ENCODE measurements at places on chromosomes 2 and 18.

DNA sequence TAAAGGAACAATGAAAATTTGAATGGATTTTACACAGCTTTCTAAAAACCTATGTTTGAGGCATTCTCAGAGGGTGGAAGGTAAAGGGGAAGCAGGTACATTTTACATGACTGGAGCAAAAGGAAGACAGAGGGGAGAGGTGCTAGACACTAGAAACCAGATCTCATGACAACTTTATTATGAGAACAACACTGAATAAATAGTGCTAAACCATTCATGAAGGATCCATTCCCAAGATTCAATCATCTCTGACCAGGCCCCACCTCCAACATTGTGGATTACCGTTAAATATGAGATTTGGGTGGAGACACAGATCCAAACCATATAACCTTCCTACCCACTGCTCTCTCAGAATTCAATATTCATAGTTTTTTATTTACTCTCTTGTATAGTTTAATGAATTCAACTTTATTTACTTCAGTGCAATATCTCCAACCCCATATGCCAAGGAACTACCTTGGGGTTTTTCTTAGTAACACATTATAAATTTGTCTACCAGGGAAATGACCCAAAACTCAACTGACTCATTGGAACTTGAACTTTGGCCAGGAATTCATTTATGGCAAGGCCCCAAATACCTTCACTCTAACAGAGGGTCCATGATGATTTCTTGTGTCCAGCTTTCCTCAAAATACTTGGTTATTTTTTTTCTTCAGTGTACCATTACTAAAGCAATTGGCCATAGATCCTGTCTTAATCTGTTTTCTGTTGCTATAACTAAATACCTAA lies 317.8 kb downstream of the GULP1 start:
- DNase-seq = no peak

GRCh38 chr2:167692936-167693335 lies 554.5 kb downstream of the STK39 start:
- DNase-seq = no peak

- DNase-seq = peak; percentile 43
Measured at GRCh38 chr2:30225131-30225762, 6.1 kb upstream of the LBH start.

DNA sequence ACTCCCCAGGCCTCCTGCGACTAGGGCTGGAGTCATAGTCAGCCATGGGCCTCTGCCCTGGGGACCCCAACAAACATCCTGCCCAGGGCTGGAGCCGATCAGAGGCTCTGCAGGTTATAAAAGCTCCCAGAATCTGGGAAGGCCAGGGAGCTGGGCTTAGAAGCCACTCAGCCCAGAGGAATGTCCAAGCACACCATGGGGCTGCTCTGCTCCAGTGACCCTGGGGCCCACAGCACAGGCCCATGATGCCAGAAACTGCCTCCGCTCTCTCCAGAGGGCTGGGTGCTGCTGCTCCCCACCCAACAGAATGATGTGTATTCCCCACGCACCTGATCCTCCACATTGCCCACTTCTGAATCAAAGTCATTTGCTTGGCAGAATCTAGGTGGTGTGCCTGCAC lies 88.5 kb downstream of the ARMC9 start:
- DNase-seq = no peak

GRCh38 chr18:39602131-39602530 lies 2036.5 kb upstream of the CELF4 start:
- DNase-seq = no peak

GRCh38 chr2:108627911-108628567 lies 91.2 kb upstream of the RANBP2 start:
- DNase-seq = no peak

- no peak for DNase-seq
Measured at GRCh38 chr18:59813942-59814341, 85.9 kb upstream of the PMAIP1 start.

DNA sequence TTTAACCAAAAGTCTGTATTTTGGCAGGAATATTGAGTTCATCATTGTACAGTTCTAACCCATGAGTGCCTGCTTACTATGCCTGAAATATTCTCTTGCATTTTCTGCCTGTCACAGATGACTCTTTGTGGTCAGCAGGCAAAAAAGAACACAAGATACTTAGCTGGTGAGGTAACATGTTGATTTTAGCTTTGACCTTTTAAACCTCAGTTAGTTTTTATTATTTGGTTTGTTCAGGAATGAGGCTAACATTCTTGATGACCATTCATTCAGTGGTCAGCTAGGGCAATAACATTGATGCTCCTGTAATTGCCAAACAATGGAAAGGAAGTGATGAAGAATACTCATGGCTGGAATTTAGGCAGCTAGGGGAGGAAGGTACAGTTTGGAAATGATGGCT lies 491.2 kb downstream of the PIK3C3 start:
- no peak for DNase-seq

DNA sequence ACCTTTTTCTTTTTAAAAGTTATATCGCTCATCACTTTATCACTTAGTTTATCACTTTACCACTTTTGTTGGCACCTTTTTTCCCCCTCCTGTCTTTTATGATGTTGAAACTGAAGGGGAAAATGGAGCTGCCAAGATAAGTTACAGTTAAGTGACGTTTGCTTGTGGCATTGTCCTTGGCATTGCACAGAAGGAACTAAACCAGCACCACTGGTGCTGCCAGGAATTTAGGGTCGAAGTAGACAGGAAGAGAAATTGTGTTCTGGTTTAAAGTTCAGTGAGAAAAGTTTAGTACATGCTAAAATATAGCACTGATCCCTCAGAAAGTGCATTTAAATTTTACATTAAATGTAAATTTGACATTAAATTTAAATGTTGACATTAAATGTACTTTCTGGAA lies 49.9 kb downstream of the MYO1B start:
- DNase-seq = no peak

DNA sequence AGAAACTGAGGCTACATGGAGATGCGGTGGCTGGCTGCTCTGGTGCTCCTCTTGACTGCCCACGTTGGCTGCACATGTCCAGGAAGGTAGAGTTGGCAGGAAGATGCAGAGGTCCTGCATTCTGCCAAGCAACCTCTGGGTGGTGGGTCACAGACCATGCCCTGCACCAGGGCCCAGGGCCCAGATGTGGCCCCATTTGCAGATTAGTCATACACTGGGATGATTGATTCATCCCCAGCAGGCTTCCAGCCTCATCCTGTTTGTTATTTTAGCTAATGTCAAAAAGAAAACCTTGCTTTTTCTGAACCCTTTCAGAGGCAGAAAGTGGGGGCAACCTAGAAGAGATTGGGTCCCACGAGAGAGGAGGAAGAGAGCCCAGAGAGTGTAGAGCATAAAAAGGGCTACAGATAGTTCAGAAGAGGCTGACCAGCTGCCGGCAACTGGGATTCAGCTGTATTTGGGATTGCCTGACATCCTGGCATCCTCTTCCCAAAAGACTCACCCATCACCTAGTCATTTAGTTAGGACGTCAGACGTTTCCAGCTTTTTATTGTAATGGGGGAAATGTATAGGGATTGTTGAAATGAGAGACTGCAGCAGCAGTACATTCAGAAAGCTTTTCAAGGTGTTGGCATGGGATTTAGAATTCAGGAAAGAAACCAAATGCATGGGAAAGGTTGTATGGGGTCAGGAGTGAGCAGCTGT lies 101.9 kb downstream of the CTIF start:
- no peak for DNase-seq

GRCh38 chr2:100831158-100831750 lies 11.3 kb downstream of the NPAS2 start:
- no peak for DNase-seq

GRCh38 chr18:51668101-51668500 lies 470.6 kb upstream of the MEX3C start:
- DNase-seq = no peak

GRCh38 chr2:156459720-156460119 lies 23.5 kb downstream of the GPD2 start:
- no peak for DNase-seq

GRCh38 chr18:42038936-42039335 lies 83.9 kb downstream of the PIK3C3 start:
- DNase-seq = no peak

- DNase-seq = no peak
Measured at GRCh38 chr2:1652034-1652790, 92.1 kb downstream of the PXDN start.

- DNase-seq = no peak
Measured at GRCh38 chr18:58117786-58118403, 73.9 kb downstream of the NEDD4L start.

- DNase-seq = peak; percentile 74
Measured at GRCh38 chr2:135742325-135742757, 686 bp downstream of the UBXN4 start.

DNA sequence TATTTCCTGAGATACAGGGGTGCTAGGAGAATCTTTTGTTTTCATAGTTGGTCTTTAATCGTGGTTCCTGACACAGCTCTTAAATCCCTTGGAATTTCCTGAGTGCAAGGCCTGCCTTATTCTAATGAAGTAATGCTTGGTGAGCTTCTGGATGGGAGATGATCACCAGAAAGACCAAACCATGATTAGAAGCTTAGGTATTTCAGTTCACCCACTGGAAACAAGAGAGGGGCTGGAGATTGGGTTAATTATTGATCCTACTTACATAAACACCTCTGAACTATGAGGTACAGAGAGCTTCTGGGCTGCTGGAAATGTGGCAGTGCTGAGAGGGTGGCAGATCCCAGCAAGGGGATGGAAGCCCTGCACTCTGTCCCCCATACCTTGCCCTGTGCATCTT lies 406.8 kb downstream of the THSD7B start:
- no peak for DNase-seq

GRCh38 chr2:114127372-114127771 lies 237.5 kb downstream of the ACTR3 start:
- DNase-seq = no peak

DNA sequence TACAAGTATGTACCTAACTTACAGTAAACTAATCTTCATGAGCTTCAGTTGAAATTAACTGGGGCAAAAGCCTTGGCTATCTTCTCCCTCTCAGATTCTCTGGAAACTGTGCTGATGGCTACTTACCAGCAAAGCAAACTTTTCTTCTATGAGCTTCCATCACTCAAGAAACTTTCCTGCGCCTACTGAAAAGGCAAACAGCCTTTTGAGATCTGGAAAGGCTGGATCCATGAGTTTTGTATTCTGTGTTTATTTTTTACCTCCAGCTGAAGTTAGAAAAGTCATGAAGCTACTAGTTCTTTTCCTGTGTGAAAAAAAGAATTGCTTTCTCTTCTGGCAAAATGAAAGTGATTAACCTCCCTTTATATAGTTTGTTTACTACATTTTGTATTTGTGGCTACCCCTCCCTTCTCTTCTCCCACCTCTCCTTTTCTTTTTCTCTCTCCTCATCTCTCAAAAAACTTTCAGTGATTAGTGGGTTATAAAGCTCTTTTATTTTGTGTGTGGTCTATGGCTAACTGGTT lies 49.2 kb upstream of the RNF152 start:
- DNase-seq = no peak

DNA sequence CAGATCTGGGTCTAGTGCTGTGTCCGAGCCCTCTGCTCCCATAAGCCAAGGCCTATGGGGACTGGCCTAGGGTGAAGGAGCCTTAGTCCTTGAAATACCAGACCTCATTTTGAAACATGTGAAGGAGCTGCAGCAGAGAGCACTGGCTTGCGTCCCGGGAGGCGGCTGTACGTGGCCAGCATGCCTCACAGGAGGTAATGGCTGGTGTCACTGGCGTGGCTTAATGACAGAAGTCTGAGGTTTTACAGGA lies 72.7 kb upstream of the OTOS start:
- DNase-seq = no peak

- no peak for DNase-seq
Measured at GRCh38 chr2:145905371-145905770, 1385.5 kb upstream of the ZEB2 start.

DNA sequence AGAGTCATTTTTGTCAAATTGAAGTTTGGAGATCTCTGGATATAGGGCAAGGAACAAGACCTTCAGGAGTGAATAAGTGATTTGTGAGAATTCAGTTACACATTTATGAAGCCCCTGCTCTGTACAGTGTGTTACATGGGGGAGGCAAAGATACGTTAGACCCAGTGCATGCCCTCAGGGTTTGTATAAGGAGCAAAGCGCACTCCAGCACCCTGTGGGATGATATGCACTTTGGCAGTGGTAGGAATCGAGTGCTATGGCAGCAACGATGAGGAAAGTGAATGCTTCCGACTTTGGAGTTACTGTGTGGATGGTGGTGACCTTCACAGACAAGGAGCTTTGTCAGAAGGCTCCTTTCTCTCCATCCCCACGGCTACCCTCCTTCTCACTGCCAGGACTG lies 74.3 kb upstream of the ALPP start:
- DNase-seq = no peak

DNA sequence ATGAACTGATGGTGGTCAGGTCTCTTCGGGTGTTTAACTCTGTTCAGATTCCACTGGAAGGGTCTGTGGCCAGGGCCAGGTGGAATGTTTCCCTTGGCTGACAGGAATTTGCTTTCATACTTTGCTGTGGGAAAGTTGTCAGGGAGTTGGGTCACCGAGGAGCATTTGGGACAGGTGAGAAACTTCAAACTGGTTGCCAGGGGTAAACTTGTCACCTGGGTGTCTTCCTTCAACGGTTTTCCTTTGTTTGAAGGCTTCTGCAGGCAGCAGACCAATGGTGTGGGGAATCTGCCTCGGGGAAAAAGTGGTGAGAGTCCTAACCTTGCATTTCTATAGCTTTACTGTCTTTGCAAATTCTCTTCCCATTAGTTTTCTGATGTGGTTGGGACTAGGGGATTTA lies 92.2 kb downstream of the TGFA start:
- DNase-seq = no peak

DNA sequence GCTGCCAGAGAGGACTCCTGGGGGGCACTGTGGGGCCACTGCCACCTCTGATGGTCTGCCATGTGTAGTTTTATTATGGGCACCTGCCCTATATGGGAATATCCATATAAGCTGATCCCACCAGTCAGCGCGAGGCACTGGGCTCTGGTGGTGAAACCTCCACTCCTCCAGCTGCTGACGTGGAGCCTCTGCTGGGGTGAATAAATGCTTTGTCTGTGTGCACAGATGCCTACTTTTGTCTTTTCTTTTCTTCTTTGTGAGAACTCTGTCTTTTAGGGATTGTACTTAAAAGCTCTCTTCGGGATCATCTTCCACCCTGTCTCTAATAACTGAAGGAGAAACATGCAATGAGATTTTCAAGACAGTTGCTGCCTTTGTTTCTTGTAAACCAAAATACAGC lies 68.9 kb upstream of the NCK2 start:
- no peak for DNase-seq

- no peak for DNase-seq
Measured at GRCh38 chr2:238389988-238390589, 36.6 kb upstream of the ASB1 start.

DNA sequence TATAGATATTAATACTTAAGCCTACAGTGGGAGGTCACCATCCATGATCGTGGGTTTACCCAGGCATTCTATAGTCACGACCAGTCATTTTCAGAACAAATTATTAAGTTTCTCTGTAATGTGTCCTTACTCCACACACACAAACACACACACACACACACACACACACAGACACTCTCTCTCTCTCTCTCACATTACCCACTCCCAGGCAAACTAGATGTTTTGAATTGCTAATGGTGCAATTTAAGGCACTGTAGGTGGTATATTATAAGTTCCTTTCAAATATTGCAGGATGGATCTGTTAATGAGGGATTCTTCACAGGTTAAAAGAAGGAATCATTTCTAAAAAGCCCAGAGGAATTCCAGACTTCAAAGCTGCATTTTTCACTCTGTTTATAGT lies 657.8 kb downstream of the MBD2 start:
- DNase-seq = no peak

- no peak for DNase-seq
Measured at GRCh38 chr2:199356412-199356811, 101.3 kb downstream of the SATB2 start.

All from CD4-positive, alpha-beta T cell (primary cell).